ENCODE measurements at places on chromosomes 12 and 14. TPM values are rescaled to one million over a fixed set of nuclear protein-coding genes. Genes with fewer than 3 reads are reported as not detected.

DNA sequence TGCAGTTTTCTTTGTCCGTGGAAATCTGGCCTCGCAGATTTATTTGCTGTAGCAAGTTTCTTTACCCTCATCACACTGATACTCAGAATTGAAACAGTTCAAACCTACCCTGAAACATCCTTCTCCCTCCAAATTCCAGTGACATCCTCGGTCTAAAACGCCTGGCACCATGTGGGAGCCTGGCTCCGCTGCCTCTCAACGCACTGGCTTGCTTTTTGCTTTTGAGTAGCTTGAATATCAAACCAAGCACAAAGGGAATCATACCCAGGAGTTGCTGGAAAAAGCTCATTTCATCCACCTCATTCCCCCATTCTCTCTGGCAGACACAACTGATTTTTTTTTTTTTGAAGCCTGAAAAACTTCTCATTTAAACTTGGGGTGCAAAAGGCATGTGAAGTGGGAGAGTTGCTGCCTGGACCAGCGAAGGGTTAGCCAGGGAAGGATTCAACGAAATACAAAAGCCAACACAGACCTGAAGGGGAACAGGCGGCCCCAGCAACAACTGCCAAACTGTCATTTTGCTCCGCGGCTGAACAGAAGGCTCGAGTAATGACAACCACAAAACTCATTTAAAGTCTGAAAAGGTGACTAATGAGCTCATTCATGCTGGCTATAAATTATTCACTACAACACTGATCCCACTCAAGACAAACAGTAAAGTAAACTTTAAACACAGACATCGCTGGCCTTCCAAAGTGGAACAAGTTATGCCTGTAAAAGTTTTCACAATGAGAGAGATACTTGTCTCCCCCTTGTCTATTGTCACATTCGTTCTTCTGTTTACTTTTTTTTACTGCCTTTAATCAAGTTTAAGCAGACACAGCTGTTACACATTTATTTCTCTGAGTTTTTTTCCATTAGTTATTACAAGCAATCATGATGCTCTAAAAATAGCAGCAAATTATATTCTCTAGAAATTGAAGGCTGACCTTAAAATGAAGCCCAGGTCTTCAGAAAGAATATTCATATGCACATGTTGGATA, 12.5 kb upstream of the FOXN3 start:
- DNase-seq = no peak

The PPP1R1A gene
- 54.8 TPM for polyA plus RNA-seq

GRCh38 chr12:116319898-116320621, 42.6 kb upstream of the MED13L start:
- no peak for DNase-seq

GRCh38 chr14:51680031-51680430, 28.3 kb downstream of the FRMD6 start:
- no peak for DNase-seq

The CHST11 gene
- polyA plus RNA-seq = 8.7 TPM

DNA sequence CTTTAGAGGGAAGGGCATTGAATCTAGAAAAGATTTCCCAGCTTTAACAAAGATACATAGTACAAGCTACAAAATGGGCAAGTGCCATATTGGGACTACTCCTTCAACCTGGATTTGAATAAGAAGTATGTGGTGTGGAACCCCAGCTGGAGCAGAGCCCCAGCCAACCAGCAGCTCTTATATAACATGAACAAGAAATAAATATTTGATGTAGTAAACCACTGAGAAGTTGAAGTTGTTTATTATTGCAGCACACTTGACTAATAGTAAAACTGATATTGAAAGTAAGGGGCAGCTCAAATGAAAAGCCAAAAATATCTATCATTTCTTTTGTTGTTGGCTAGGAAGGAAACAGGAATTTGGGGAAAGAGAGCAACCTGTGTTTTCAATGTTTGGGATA, 701.8 kb downstream of the TMTC2 start:
- no peak for DNase-seq

GRCh38 chr12:3777206-3777809, 24.4 kb upstream of the CRACR2A start:
- DNase-seq = no peak

DNA sequence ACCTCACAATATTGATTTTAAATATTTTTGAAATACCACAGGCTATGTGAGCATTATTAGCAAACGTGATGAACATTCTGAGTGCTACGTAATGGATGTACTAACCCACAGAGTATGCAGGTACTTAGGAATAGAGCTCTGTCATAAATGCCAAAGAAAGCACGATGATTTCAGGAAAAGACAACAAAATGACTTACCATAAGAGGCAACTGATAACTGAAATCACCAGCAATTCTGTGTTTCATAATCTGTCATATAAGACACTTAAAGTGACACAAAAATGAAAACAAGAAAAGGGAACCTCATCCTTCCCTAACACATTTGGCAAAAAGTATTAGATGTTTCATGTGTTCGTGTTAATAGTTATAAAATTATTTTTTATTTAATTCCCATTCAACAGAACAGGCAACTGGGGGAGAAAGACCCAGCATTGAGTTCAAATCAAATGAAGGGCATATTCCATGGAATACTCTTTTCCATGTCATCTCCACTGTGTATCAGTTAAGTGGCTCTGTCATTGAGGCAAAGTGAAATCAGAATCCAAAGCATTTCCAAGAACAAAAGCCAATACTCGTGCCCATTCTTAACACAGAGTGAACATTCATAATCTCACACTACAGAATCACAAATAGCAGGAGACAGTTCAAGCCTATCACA, 30.4 kb downstream of the ARMH4 start:
- no peak for DNase-seq

The RASAL1 gene
- polyA plus RNA-seq = 8.2 TPM

The DPPA3 gene
- polyA plus RNA-seq = not detected

The FZD10 gene
- 3.0 TPM for polyA plus RNA-seq

GRCh38 chr14:63852817-63853731, at the start of gene SYNE2:
SYNE2 (plus strand) TSS chr14:63853004; CDS start chr14:63909149, 56,145 bp downstream.
- peak; percentile 70 for DNase-seq

- no peak for DNase-seq
These were observed 90.3 kb downstream of the PAX9 start for GRCh38 chr14:36751920-36752319.

GRCh38 chr14:85536833-85537190, 6.9 kb downstream of the FLRT2 start:
- DNase-seq = peak; percentile 34

DNA sequence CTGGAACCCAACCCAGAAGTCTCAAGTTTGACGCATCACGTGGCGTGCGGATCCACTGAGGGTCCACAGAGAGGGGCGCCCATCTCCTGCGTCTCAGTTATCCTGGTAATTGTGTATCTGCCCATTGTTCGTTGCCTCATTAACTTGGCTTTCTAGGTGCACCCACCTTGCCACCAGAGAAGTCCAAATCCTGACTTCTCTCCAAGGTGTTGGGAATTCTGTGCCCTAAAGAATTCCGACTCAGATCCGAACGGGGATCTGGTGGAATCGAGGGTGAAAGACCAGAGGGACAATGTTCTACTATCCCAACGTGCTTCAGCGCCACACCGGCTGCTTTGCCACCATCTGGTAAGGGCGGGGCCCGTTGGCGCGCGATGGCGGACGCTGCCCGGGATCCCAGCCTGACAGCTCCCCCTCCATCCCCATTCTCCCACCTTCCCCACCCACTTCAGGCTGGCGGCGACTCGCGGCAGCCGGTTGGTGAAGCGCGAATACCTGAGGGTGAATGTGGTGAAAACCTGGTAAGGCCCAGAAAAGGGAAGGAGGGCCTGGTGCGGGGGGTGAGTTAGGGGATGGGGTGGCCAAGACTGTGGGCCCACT, 481 bp downstream of the REC8 start:
- no peak for DNase-seq

DNA sequence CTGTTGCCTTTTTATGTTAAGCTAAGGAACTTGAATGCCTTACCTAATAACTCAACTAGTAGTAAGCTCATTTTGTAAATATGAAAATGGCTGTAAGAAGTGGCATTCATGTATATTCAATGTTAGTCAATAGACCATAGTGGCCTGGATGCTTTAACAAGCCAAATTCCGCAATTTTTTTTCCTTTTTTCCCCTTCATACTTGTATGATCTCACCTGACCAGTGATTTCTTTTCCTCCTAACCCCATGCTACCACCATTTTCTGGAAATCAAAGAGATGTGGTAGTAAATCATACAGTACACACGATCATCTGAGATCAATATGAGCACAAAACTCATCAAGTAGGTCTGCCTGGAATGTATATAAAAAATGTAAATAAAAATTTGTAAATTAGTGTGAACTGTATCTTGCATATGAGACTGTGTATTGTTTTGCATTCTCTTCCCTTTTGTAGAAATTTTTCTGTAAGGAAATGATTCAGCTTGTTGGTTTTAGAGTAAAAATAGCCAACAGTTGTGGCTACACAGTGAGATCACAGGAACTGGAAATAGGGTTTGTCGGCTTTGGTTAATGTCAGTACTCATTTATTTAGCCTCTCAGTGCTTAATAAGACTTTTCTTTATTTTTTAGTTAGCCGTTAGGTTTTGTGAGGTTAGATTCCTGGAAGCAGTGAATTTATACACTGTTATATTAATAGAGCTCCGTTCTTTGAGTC, 62.5 kb downstream of the ETNK1 start:
- DNase-seq = no peak

The KRT3 gene
- not detected for polyA plus RNA-seq

The NKX2-1 gene
- not detected for polyA plus RNA-seq

The CIROP gene
- polyA plus RNA-seq = not detected

DNA sequence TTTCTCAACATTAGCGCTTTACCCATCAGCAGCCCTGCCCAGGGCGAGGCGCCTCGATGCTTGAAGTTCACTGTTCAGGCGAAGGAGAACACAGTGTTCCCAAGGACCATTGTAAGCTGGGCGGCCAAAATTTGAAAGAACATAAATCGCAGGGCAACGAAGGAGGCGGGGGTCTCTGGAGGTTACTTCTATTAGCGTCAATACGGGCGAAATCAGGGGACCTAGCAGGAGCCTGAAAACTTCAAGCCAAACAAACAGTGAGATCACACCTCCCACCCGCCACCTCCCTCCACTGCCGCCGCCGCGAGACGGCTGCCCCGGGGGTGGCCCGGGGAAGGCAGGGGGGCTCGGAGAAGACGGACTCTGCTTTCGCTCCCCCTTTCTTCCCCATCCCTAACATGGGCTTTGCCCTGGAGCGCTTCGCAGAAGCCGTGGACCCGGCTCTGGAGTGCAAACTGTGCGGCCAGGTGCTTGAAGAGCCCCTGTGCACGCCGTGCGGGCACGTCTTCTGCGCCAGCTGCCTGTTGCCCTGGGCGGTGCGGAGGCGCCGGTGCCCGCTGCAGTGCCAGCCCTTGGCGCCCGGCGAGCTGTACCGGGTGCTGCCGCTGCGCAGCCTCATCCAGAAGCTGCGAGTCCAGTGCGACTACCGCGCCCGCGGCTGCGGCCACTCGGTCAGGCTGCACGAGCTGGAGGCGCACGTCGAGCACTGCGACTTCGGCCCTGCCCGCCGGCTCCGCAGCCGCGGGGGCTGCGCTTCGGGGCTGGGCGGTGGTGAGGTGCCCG, at the start of gene PDZRN4:
Gene PDZRN4 (plus strand): TSS at position 263 of the 783 bp plus-strand sequence.
- no peak for DNase-seq

The PMCH gene
- 0.97 TPM for polyA plus RNA-seq

The LGR5 gene
- polyA plus RNA-seq = 16.4 TPM

DNA sequence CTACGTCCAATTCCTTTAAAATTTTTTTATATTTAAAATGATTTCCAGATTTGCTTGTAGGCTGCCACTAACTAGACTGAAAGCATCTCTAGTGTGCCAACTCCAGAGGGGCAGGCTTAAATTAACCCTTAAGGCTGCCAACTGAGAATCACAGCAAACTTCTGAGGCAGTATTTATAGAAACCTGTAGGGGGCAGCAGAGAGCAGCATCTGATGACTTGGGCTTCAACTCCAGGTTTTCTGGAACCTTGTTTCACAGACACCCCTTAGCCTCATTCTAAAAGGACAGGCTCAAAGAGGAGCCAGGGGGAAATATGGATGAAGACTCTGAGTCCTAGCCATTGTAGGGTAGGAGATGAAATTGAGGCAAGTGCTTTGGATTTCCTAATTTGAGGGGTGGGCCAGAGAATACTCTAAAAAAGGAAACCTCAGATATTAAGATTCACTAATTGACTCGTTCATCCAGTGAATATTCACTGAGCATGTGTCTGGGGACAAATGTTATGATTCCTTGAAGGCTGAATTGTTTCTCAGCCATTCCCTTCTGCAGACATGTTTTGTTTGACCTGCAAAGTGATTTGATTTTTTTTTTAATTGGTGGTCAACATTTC, 63.3 kb upstream of the HSPB8 start:
- DNase-seq = peak; percentile 8

DNA sequence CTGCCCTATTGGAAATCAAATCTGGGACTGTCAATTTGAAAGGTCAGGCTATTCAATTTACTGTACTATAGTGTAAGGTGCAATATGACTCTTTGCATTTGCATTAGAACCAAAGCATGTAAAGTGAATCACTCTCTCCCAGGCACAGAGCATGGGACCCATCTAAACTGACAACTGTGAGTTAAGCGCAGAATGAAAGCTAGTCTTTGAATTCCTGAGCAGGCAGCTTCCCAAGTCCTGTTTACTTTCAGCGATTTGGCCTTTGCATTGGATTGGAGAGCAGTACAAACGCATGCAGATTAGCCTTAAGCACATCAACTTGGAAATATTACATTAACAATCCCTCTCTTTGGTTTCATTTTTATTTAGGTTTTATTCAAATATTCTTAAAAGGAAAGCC, 74.6 kb downstream of the RERG start:
- no peak for DNase-seq

- no peak for DNase-seq
These were observed 9.3 kb upstream of the HDAC7 start for GRCh38 chr12:47828976-47829482.

The SYNDIG1L gene
- polyA plus RNA-seq = 0.25 TPM

GRCh38 chr12:68109444-68110217, 49.9 kb downstream of the IFNG start:
- no peak for DNase-seq

- DNase-seq = no peak
These were observed 23.5 kb downstream of the ASB2 start for GRCh38 chr14:93952829-93953228.

- DNase-seq = no peak
These were observed 24.3 kb downstream of the VCPKMT start for GRCh38 chr14:50092006-50092555.

- no peak for DNase-seq
These were observed 40.9 kb downstream of the MBIP start for GRCh38 chr14:36279306-36280190.

GRCh38 chr12:56333197-56333678, 562 bp downstream of the PAN2 start:
- DNase-seq = peak; percentile 7
